ENCODE measurements at places on chromosomes 12 and 14.

DNA sequence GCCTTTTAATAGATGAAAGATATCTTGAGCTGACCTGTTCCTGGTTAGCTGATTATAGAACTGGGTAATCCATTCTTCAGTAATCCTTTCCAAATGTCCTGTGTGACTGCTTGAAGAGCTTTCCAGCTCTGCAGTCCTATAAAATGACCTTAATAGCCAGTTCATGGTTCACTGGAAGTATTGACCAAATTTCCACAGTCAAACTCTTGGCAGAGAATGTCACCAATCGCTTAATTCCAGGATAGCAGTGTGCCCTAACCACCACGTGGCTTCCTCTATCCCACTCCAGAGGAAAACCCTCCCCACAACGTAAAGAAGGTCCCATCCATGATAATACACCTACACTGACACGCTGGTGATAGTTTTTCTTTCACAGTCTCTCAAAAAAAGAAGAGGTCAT, 17.4 kb downstream of the PRKAB1 start:
- no peak for DNase-seq

DNA sequence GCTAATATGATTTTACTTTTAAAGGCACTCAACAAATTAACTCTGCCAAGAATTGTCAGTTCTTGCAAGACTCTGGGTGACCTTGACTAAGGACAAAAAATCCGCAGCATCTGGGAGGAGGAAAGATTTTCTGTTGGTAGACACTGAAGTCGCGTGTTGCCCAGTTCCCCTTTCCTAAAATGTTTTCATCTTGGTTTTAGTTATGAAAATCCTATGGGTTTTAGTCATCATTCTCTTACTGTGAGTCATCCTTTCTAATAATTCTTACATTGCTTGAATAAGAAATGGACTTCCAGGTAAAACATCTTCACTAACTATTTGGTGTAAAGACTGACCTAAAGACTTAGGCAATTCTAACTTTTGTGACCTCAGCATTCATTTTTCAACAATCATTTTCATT, 9.1 kb downstream of the GSG1 start:
- DNase-seq, result no peak

DNA sequence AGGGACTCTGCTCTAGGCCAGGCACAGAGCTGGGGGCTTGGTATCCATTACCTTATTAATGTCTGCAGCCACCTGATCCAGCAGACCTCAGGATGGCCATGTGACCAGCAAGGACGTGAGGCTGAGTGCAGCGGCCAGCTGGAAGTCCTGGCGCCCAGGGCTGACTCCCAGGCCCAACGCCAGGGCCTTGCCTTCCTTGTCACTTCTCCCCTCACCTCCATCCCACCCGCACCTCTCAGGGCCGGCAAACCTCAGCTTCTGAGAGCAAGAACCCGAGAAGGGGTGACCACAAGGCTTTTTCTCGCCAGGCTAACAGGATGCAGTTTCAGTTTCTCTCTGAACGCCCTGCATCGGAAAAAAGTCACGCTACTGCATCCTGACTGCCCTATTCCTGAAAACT, 15.4 kb downstream of the RAB35 start:
- DNase-seq, result no peak

- DNase-seq, result no peak
These were observed 19.2 kb upstream of the LGALS3 start for GRCh38 chr14:55109836-55110235.

DNA sequence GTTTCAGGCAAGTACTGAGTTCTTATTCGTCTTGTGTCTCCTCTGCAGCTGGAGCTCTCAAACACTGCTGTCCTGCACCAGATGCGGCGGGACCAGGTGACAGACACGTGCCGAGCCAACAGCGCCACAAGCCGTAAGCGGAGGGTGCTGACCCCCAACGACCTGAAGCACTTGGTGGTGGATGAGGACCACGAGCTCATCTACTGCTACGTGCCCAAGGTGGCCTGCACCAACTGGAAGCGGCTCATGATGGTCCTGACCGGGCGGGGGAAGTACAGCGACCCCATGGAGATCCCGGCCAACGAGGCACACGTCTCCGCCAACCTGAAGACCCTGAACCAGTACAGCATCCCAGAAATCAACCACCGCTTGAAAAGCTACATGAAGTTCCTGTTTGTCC, 201.2 kb downstream of the SLC41A2 start:
- no peak for DNase-seq

DNA sequence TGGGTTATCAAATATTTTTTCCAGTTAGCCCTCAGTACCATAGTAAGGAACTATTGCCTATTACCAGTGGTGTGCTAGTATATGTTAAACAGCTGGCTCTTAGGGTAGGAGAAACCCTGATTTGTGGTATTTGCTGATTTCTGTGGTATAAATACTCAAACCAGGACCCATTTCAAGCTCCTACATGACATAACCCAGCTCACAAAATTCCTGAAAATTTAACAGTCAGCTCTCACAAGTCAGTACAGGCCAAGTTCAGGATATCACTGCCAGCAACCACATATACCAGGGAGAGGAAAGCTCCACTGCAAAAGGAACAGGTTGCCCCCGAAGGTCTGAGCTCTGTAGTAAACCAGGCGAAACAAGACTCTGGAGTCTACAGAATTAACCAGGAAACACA, 315.3 kb downstream of the NOVA1 start:
- DNase-seq, result no peak
